ENCODE measurements at places on chromosomes 5 and 9.

- DNase-seq, result peak; percentile 52
Observed at GRCh38 chr5:13664377-13664776, 280.1 kb downstream of the DNAH5 start.

DNA sequence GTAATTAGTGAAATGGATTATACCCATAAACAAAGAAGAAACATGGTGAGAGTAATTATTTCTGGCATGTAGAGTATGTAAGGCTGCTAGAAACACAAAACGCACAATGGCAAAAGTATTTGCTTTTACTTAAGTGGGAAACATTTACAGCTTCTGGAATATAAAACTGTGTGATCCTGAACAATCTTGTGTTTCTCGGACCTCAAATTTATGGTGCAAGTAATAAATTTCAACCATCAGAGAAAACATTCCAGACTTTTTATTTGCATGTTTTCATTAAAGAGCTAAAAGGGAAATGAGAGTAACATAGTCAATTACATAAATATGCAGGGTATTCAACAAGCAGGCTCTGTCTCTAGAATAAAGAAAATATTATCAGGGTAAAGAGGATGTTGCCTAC lies 17.2 kb upstream of the PRR16 start:
- no peak for DNase-seq

- DNase-seq, result peak; percentile 22
Observed at GRCh38 chr9:27499451-27499850, 24.6 kb upstream of the IFNK start.

- no peak for DNase-seq
Observed at GRCh38 chr5:154676508-154676907, 78.7 kb upstream of the LARP1 start.

DNA sequence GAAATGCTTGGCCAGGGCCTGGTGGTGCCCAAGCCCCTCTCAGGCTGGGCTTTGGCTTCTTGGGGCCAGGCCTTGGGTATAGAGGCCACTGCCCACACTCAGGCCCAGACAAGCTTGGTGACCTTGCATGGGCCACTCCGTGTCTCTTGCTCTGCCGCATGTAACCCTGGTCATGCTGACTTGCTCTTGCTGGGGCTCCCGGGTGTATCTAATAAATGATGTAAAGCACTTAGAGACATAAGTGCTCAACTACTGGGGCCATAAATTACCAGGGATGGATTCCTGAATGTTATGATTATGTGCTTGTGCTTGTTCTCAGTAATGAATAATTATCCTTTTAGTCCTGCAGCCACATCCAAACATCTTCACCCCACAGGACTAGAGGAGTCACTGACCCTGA lies 54.0 kb downstream of the C5orf15 start:
- no peak for DNase-seq

GRCh38 chr9:92610470-92611420 lies 59.2 kb downstream of the IPPK start:
- DNase-seq, result no peak

DNA sequence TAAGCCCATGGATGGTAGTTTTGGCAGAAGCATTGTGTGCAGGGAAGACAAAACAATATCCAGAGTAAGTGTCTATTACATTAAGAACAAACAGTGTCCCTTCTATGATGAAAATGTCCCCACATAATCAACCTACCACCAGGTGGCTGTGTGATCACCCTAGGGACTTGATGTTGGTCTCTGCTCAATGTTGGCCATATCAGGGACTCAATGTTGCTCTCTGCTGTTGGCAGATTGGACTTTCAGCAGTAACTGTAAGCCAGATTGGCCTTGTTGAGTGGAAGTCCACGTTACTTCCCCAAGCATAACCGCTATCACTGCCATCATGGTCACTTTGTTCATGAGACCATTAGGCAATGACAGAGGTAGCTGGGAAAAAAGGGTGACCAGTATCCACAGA lies 52.8 kb upstream of the PRSS3 start:
- no peak for DNase-seq

DNA sequence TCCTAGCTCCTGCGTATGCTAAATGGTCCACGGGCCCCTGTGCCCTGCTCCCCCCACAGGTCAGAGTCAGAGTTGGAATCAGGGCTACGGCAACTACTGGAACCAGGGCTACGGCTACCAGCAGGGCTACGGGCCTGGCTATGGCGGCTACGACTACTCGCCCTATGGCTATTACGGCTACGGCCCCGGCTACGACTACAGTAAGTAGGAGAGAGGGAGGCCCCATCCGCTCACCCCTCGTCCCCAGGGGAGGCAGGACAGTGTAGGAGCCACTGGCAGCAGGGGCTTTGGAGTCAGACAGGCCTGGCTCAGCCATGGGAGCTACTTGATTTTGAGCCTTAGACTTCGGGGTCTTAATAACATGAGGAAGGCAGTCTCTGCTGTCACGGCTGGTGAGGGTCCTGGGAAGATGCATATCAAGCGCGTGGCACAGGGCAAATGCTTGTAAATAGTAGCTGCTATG lies 5.8 kb downstream of the HNRNPAB start:
- no peak for DNase-seq

- peak; percentile 77 for DNase-seq
Observed at GRCh38 chr5:35884191-35884769, 27.6 kb downstream of the IL7R start.

- DNase-seq, result peak; percentile 48
Observed at GRCh38 chr5:83577036-83577636, 105.6 kb downstream of the VCAN start.

Data from astrocyte of the hippocampus (primary cell).